NCI-H226 (cell line): ENCODE measurements at places on chromosomes 7 and 10.
A peak's percentile ranks its signal among the peaks of the same experiment; 100 is the strongest.

DNA sequence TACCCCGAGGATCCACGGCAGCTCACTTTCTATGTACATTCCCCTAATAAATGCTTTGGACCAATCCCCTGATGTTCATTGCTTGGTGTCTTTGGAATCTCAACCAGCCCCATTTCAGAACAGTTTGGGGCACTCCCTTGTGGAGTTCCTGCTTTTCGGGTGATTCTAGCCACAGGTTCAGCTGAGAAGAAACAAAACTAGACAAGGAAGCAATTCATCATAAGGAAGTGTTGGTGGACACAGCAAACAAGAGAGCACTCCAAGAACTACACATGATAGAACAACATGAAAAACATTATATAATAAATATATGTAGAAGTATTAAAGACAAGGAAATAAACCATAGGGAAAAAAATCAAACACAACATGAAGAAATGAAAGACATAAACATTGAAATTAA lies 6.0 kb upstream of the CCDC136 start:
- no peak for DNase-seq

DNA sequence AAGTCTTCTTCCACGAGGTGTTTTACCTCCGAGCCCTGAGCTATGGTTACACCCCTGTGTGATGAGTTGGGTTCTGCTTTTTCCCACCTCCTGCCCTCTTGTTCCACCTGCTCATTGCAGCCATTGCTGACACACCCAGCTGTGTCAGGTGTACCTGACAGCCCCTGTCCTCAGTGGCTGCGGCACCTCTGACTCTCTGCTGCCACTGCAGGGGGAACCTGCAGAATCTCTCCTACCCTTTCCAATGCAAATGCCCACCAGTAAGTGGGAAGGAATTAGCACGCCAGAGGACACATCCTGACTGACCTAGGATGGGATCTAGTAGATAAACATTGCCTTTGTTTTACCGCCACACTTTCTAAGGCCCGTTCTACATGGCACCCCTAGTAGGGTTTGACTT lies 600.9 kb upstream of the MKI67 start:
- DNase-seq, result no peak

DNA sequence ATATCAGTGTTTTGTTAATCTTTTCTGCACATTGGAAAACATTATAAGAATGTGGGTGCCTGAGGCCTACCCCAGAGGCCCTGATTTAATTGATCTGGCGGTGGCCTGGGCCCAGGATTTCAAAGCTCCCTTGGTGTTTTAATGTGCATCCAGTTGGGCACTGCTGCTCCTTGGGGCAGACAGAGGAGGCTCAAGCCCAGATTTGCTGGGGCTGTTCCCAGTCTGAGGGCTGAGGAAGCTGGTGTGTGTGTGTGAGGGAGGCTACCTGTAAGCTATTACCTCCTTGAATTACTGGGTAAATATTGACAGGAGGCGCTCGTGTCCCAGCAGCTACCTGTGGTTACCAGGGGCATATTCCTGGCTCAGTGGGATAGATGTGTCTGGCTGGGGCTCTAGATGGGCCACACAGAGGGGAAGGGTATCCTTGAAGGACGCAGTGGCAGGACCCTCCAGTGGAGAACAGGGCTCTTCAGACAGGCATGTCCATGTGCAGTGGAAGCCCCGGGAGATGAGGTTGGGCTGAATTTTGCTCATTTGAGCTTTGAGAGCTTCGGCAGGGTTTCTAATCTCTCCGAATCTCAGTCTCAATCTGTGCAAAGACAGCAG lies 975.4 kb upstream of the ZNF722 start:
- DNase-seq, result no peak

DNA sequence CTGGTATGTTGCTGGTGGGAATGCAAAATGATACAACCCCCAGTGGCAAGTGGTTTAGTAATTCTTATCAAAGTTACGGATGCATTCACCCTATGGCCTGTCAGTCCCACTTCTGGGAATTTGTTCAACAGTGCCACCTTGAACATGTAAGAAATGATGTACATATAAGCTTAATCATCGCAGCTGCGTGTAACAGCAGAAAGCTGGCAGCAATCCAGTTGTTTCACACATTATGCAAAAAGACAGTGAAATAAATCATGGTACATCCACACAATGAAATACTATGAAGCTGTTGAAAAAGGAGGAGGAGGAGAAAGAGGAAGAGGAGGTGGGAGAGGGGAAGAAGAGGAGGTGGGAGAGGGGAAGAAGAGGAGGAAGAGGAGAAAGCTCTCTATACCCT lies 76.2 kb upstream of the MYL10 start:
- peak; percentile 87 for DNase-seq

GRCh38 chr10:60338786-60339185 lies 50.9 kb downstream of the ANK3 start:
- no peak for DNase-seq

GRCh38 chr7:136114966-136115762 lies 138.0 kb upstream of the MTPN start:
- no peak for DNase-seq

DNA sequence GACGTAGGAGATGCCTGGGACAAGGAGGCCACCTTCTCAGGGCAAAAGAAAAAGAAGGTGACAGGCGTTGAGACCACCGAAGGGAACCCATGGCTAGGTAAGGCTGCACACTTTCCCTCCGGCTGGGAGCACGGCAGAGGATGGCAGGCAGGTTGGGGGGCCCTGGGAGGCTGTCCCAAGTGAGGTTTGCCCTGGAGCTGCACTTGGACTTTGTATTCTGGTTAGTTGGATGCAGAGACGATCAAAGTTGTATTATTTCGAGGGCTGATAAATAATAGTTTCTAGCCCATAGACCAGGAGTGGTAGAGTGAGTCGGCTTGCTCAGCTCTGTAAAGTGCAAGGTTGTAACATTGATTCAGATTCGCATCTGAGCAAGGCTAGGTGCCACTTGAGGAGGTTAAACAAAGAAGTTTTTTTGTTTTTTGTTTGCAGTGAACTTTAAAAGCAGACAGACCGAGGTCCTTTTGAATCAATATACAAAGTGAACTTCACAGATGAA lies 608 bp downstream of the ENTPD7 start:
- no peak for DNase-seq

- DNase-seq, result no peak
Measured at GRCh38 chr7:46202379-46202778, 281.3 kb upstream of the IGFBP3 start.

DNA sequence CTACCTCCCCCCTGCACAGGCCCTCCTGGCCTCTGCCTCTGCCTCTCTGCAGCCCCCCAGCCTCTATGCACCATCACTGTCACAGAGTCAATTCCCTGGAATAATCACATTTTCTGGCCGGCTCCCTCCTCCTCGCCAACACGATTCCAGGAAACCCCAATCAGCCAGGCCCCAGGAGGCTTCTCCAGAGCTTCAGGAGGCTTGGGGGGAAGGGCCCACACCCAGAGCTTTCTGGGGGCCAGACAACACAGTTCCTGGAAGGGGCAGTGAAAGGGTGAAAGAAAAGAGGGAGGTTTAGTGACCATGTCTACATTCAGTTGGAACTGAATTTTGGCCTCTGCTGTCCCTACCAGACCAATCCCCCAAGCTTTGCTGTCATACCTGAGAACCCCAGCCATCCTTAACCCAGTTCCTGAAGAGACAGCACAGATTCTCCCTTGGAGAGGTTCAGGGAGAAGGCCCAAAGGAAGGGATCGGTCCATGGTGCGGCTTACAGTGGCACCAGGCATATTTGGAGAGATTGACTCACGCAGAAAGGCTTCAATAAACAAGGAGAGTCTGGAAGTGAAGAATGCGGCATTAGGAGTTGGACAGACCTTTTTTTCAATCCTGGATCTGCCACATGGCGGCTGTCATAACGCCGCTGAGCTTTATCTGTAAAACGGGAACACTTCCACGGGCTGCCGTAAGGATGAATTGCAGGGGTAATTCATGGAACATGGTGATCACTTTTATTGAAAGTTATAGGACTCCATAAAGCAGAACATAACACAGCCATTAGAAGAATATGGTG lies 89.0 kb downstream of the NEURL1 start:
- no peak for DNase-seq

GRCh38 chr7:141157138-141157765 lies 83.4 kb downstream of the TMEM178B start:
- DNase-seq, result no peak

DNA sequence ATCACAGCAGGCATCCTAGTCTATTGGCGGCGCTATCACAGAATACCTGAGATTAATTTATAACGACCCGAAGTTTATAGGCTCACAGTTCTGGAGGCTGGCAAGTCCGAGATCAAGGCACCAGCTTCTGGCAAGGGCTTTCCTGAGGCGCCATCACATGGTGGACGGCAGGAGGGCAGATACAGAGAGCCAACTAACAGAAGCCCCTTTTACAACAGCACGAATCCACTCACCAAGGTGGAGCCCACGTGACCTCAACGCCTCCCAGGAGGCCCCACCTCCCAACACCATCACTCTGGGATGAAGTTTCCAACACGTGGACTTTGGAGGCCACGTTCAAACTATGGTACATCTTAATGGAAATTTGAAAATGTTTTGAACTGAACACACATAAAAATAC lies 255.3 kb downstream of the ELFN1 start:
- DNase-seq, result no peak

GRCh38 chr10:63752318-63752717 lies 231.1 kb downstream of the REEP3 start:
- DNase-seq, result no peak
